NCI-H526 treated with DMSO at 0.1 percent for 48 hours (cell line): ENCODE measurements at places on chromosomes 2 and 18.

DNA sequence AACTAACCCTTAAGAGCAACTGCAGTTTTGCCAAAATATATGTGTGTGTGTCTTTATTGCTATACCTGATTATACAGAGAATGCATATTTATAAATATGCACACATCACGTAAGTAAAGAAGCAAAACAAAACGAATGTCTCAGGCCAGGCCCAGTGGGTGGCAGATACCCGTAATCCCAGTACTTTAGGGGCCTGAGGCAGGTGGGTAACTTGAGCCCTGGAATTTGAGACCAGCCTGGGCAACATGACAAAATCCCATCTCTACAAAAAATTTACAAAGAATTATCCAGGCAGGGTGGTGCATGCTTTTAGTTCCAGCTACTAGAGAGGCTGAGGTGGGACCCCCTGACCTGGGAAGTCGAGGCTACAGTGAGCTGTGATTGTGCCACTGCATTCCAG is 745.3 kb downstream of the SATB2 start:
- no peak for DNase-seq

DNA sequence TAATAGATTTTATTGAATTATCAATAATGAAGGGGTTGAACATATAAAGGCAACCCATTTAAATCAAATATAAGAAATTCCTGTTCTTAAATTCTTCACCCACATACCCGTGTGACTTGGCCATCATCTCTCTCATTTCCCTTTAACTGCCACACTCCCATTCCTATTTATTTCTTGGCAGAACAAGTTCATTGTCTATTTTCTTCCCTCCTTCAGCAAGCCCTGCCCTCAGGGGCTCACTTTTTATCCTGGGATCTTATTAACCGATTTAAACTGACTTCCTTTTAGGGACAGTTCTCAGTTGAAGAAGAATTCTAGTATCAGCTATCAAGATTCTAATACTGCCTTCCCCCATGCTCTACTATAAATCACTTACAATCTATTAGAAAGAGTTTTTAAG is 123.2 kb downstream of the FTCDNL1 start:
- no peak for DNase-seq

GRCh38 chr2:8575038-8575833 is 106.6 kb upstream of the ID2 start:
- peak; percentile 27 for DNase-seq

- DNase-seq: no peak
Measured at GRCh38 chr18:52875725-52876124, 535.7 kb downstream of the DCC start.

GRCh38 chr2:24220554-24221291 is 45.9 kb downstream of the FAM228A start:
- DNase-seq: peak; percentile 72

DNA sequence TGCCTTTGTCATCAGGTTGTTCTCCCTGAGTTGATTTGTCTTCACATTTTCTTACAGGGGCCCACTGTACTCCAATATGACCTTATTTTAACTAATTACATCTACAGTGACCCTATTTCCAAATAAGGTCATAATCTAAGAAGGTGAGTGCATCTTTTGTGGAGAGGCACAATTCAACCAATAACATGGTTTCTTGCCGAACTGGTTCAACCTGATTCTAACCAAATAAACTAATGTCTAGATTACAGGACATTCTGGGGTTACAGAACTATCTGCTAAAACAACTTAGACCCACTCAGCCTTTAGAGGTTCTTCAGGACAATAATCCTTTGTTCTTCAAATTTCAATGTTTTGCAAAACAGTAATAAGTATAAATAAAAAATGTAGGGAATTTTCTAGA is 496.5 kb upstream of the SOX11 start:
- no peak for DNase-seq

DNA sequence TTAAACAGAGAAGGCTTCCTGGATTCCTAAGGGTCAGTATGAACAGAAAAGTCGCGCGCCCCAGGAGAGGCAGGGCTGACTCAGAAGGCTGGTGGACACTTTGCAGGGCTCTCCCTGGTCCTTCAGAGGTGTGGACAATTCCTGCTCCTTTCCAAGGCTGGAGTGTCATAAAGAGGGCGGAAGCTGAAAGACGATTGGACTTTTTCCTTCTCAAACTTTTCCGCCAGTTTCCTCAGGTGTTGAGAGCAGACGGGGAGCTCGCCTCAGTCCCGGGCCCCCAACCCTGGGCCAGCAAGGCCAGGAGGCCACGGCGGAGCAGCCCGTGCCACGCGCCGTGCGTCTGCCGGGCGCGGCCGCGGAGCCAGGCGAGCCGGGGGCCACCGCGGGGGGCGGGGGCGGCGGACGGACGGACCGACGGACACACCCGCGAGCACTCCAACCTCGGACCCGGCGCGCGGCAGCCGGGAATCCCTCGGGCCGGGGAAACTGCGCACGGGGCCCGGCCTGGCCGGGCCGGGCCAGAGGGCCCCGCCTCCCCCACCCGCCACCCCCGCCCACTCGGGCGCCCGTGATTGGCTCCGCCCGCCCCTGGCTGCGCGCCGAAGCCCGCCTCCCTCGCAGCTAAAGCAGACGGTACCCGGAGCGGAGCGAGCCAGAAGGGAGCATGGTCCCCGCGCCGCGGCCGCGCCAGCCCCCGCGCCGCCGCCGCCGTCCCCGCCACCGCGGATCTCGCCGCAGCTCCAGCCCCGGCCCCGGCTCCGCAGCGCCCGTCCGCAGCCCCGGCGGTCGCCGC is at the start of gene KLHL29:
TSS of gene KLHL29 (plus strand) at position 629 of the 793 bp plus-strand sequence. CDS start 177,018 bp downstream, outside the sequence.
- DNase-seq: peak; percentile 51

DNA sequence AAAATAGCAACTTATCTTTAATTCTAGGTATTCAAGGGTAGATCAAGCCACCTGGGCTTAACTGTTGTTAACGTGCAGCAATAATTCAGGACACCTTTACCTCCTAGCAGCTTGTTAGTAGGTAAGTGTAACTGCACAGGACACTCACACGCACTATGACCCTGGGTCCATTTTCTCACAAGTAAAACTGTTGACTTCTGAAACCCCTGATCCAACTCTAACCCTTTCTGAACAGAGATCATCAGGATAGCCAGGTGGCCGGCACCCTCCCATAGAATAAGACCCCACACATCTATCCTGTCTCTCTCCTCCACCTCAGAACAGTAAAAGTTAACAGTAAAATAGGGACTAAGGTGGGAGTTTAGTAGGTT is 610 bp downstream of the SPC25 start:
- no peak for DNase-seq
